ENCODE measurements at places on chromosomes 13 and 19.
A peak's percentile ranks its signal among the peaks of the same experiment; 100 is the strongest.

GRCh38 chr13:106963151-106963550, 395.2 kb upstream of the ARGLU1 start:
- no peaks in the 10 kb centered on the region for H3K27me3 ChIP-seq
- H3K27ac ChIP-seq: no peak overlapping the region
- DNase-seq: no peak

- H3K27ac ChIP-seq: no peak overlapping the region
- no peak overlapping the region for H3K4me3 ChIP-seq
- DNase-seq: peak; percentile 49
These were observed 19.7 kb downstream of the RFX1 start for GRCh38 chr19:13986348-13986904.

GRCh38 chr13:43023289-43023963, at the start of gene DNAJC15:
Gene DNAJC15, plus strand, starts transcription at chr13:43023586. Its CDS starts 41 bp downstream, at chr13:43023627.
- peak; percentile 71 for DNase-seq
- H3K27me3 ChIP-seq: peaks cover 2% of the 10 kb centered on the region
- H3K36me3 ChIP-seq: peaks cover 8% of the 10 kb centered on the region

GRCh38 chr13:94154367-94154766, 325.1 kb downstream of the DCT start:
- no peak overlapping the region for H3K27ac ChIP-seq
- no peak for DNase-seq
- no peaks in the 10 kb centered on the region for H3K36me3 ChIP-seq
- no peak overlapping the region for H3K4me3 ChIP-seq
- H3K4me1 ChIP-seq: no peaks in the 10 kb centered on the region
- no peaks in the 10 kb centered on the region for H3K27me3 ChIP-seq

DNA sequence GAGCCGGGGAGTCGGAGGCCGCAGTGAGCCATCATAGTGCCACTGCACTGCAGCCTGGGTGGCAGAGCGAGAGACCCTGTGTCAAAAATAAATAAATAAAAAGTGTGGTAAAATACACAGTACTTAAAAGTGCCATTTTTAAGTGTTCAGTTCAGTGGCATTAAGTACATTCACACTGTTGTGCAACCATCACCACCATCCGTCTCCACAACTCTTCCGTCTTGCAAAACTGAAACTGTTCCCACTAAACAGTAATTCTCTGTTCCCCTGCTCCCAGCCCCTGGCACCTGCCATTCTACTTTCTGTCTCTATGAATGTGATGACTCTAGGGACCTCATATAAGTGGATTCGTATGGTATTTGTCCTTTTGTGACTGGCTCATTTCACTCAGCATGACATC, 13.3 kb downstream of the SLC25A42 start:
- no peak overlapping the region for H3K4me3 ChIP-seq
- DNase-seq: no peak
- no peaks in the 10 kb centered on the region for H3K36me3 ChIP-seq
- no peaks in the 10 kb centered on the region for H3K27me3 ChIP-seq
- H3K4me1 ChIP-seq: no peaks in the 10 kb centered on the region

GRCh38 chr13:47934371-47934770, 66.7 kb downstream of the SUCLA2 start:
- peaks cover 10% of the 10 kb centered on the region for H3K4me1 ChIP-seq
- no peak overlapping the region for H3K4me3 ChIP-seq
- no peaks in the 10 kb centered on the region for H3K27me3 ChIP-seq
- peaks cover 29% of the 10 kb centered on the region for H3K36me3 ChIP-seq
- no peak for DNase-seq

DNA sequence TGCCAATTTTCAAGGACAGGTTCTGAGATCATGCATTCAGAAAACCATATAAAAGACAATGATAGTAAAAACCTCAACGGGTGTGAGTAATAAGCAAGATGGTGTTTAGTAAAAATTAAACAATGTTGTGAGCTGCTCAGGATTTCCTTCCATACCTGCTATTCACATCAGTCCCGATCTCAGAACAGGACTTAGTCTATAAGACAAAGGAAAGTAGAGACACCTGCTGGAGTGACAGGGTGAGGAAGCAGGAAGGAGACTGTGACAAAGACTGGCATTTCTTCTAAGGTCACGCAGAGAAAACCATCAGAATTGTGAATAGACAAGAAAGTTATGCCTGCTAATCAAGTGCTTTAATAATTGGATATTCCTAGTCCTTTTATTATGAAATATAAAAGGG, 648.0 kb downstream of the DACH1 start:
- DNase-seq: no peak
- no peak overlapping the region for H3K27ac ChIP-seq
- no peak overlapping the region for H3K4me3 ChIP-seq

- peak; percentile 83 for DNase-seq
- no peaks in the 10 kb centered on the region for H3K36me3 ChIP-seq
- peaks cover 67% of the 10 kb centered on the region for H3K27me3 ChIP-seq
- H3K4me3 ChIP-seq: peak overlapping the region; percentile 91
- H3K27ac ChIP-seq: no peak overlapping the region
These were observed 2.6 kb upstream of the KLK15 start for GRCh38 chr19:50835785-50836542.

GRCh38 chr13:33345842-33346241, 60.3 kb upstream of the STARD13 start:
- DNase-seq: no peak
- no peak overlapping the region for H3K27ac ChIP-seq
- peaks cover 10% of the 10 kb centered on the region for H3K36me3 ChIP-seq
- no peak overlapping the region for H3K4me3 ChIP-seq
- H3K27me3 ChIP-seq: peaks cover 8% of the 10 kb centered on the region

DNA sequence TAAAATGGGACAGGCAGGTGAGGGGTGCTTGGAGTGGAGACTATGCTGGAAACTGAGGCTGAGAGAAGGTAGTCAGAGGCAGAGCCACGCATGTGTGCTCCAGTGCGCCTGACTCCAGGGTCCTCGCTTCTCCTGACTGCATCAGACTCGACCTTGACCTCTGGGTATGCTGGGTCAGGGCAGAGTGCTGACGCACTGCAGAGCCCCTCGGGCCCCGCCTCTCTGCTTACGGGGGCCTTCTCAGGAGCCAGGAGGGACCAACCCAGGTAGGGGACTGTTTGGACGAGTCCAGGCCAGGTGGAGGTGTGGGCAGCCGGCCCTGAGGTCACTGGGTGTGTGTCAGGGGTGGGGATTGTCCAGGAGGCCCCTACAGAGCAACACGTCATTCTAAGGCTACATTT, 22.9 kb upstream of the SLC7A10 start:
- DNase-seq: no peak
- no peaks in the 10 kb centered on the region for H3K36me3 ChIP-seq
- peaks cover 3% of the 10 kb centered on the region for H3K27me3 ChIP-seq

GRCh38 chr13:64723724-64724123, 2506.4 kb downstream of the PCDH9 start:
- H3K27me3 ChIP-seq: no peaks in the 10 kb centered on the region
- peaks cover 6% of the 10 kb centered on the region for H3K36me3 ChIP-seq
- H3K27ac ChIP-seq: peak overlapping the region; percentile 60
- DNase-seq: no peak
- peaks cover 16% of the 10 kb centered on the region for H3K4me1 ChIP-seq

- no peak overlapping the region for H3K27ac ChIP-seq
- H3K4me3 ChIP-seq: no peak overlapping the region
- peaks cover 20% of the 10 kb centered on the region for H3K4me1 ChIP-seq
- DNase-seq: no peak
- no peaks in the 10 kb centered on the region for H3K27me3 ChIP-seq
These were observed 10.4 kb downstream of the PSPC1 start for GRCh38 chr13:19772306-19772705.

- H3K4me1 ChIP-seq: peaks cover 45% of the 10 kb centered on the region
- H3K27me3 ChIP-seq: peaks cover 14% of the 10 kb centered on the region
- DNase-seq: no peak
- H3K36me3 ChIP-seq: no peaks in the 10 kb centered on the region
- H3K27ac ChIP-seq: no peak overlapping the region
These were observed 5.9 kb downstream of the LRRC4B start for GRCh38 chr19:50562329-50562728.

GRCh38 chr19:40363069-40363468, 14.6 kb downstream of the PLD3 start:
- H3K27ac ChIP-seq: no peak overlapping the region
- H3K4me1 ChIP-seq: peaks cover 15% of the 10 kb centered on the region
- no peak for DNase-seq

- peak; percentile 1 for DNase-seq
- peak overlapping the region; percentile 4 for H3K27ac ChIP-seq
- peaks cover 26% of the 10 kb centered on the region for H3K36me3 ChIP-seq
- peaks cover 16% of the 10 kb centered on the region for H3K4me1 ChIP-seq
- H3K4me3 ChIP-seq: peak overlapping the region; percentile 65
- H3K27me3 ChIP-seq: no peaks in the 10 kb centered on the region
These were observed 26.5 kb downstream of the ZNF607 start for GRCh38 chr19:37692956-37693620.

DNA sequence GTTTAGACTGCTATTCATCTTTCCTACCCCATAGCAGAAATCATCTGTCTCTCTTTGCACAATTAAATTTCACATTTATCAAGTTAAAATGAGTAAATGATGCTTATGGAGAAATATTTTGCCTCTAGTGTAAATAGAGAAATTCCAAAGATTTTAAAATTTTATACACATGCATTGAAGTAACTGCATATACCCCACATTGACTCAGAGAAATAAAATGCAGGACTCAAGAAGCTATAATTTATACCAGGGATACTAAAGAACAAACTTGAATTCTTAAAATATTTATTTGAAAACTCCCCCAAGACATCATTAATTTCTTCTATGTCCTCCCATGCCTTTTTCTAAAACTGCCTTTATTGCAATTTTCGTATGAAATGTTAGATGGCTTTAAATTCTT, 165.8 kb downstream of the DIAPH3 start:
- peaks cover 5% of the 10 kb centered on the region for H3K36me3 ChIP-seq
- DNase-seq: no peak
- peaks cover 5% of the 10 kb centered on the region for H3K4me1 ChIP-seq
- H3K27ac ChIP-seq: no peak overlapping the region

- no peaks in the 10 kb centered on the region for H3K27me3 ChIP-seq
- H3K27ac ChIP-seq: no peak overlapping the region
- DNase-seq: no peak
- no peaks in the 10 kb centered on the region for H3K36me3 ChIP-seq
- peak overlapping the region; percentile 21 for H3K4me3 ChIP-seq
These were observed 113.9 kb upstream of the IRS2 start for GRCh38 chr13:109900320-109900719.

DNA sequence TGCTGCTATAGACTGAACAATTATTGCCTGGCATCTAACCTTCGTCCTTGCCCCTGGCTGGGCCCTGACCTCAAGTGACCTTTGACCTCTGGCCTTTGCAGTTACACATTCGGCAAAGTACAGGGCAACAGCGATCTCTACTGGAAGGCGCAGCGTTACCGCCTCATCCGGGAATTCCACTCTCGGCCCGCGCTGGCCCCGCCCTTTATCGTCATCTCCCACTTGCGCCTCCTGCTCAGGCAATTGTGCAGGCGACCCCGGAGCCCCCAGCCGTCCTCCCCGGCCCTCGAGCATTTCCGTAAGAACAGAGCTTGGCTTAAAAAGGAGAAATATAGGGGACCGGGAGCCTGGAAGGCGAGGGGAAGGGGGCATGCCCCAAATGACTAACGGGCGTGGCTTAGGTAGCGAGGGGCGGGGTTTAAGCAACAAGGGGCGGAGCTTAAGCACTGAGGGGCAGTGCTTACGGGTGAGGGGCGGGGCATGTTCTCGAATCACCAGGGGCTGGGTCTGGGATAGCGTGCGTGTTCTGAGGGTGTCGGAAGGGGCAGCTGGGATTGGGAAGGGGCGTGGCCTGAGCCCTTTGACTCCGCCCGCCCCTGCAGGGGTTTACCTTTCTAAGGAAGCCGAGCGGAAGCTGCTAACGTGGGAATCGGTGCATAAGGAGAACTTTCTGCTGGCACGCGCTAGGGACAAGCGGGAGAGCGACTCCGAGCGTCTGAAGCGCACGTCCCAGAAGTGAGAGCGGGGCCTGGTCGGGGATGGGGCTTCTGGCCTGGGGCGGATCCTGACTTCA, 52.7 kb downstream of the TRPM4 start:
- DNase-seq: no peak
- H3K27ac ChIP-seq: no peak overlapping the region
- peaks cover 9% of the 10 kb centered on the region for H3K4me1 ChIP-seq
- no peaks in the 10 kb centered on the region for H3K36me3 ChIP-seq

GRCh38 chr13:107422421-107422820, 792.9 kb downstream of the LIG4 start:
- H3K27ac ChIP-seq: no peak overlapping the region
- H3K27me3 ChIP-seq: no peaks in the 10 kb centered on the region
- H3K4me3 ChIP-seq: no peak overlapping the region
- no peaks in the 10 kb centered on the region for H3K36me3 ChIP-seq

DNA sequence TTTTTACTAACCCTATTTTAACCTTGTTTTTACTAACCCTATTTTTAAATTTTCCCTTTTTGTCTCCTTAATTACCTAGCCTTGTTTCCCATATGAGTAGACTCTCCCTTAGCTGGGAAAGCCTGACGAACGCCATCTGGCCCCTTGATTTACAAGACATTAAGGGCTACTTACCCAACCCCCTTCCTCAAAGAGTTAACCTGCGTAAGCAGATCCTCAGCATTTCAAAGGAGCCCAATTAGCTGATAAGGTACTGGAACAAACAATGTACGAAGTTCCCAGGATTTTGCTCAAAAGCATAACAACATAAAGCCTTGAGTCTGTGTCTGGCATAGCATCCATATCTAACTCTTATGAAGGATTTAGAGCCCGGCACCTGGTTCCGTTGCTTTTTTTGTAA, 4.7 kb upstream of the MVB12A start:
- peaks cover 28% of the 10 kb centered on the region for H3K4me1 ChIP-seq
- H3K36me3 ChIP-seq: no peaks in the 10 kb centered on the region
- no peak overlapping the region for H3K4me3 ChIP-seq
- peaks cover 36% of the 10 kb centered on the region for H3K27me3 ChIP-seq
- H3K27ac ChIP-seq: no peak overlapping the region

DNA sequence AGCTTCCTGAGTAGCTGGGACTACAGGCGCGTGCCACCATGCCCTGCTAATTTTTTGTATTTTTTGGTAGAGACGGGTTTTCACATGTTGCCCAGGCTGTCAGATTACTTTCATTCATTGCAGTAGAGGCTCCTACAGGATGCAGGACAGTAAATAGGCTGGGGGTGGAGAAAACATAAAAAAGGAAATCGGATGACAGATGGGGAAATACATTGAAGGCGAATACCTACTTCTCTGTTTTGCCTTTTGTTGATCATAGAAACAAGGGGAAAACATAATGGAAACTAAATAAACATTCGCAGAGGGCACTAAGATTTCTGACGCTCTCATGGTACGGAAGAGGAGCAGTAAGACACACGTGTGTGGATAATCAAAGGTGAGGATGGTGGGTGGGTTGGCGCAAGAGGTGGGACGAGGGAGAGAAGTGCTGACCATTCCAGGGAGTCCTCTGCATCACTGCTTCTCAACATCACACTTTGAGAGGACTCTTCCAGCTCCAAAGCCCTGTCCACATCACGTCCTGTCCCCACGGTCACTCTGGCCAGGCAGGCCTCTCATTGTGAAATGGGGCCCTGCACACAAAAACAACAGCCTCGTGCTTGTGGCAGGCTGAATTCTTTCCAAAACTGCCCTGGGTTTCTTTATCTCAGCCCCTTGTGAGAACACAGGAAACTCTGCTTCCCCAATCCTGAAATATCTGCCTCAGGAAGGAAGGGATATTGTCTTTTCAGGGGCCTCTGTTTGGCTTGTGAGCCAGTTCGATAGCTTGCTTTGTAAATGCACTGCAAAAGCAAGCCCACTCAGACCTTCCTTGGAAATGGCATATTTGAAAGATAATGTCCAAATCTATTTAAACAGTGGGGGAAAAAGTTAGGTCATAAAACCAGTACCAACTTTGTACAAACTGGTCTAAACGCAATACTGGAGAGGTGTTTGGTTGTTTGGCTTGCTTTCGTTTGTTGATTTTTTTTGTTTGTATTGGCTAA, 188.5 kb downstream of the FOXO1 start:
- H3K36me3 ChIP-seq: no peaks in the 10 kb centered on the region
- no peak for DNase-seq
- H3K27me3 ChIP-seq: no peaks in the 10 kb centered on the region
- peak overlapping the region; percentile 95 for H3K27ac ChIP-seq
- peaks cover 46% of the 10 kb centered on the region for H3K4me1 ChIP-seq
- H3K4me3 ChIP-seq: no peak overlapping the region

Measured in neural crest cell (in vitro differentiated cells).